ENCODE measurements at places on chromosomes 7 and 10.

DNA sequence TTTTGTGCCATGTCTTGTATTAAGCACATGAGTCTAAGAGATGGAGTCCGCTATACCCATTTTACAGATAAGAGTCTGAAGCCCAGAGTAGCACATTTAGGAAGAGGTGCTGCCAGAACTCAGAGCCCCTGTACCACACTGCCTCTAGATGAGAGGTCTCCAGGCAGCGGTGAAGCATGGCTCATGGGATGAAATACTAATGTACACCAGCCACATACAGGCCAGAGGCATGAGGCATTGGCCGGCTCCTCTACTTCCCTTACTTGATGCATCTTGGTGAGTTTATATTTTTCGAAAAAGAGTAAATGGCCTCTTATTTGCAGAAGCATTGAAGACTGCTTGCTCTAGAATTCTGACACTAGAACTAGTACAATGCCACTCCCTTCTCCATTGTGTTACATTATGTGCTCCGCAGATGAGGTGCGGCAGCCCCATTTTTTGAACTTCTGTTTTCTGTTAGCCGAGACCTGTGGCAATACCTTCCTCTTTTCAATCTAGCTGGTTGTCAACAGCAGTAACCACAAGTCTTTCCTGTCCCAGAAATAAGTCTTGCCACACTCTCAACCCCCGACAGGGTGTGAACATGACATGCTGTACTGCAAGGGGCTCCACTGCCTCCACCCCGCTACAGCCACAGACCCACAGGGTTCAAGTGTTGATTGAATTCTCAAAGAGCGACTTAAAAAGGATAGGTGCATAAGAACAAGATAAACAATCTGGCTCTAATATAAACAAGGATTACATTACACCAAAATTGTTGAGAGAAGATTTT lies 145.3 kb downstream of the CELF2 start:
- DNase-seq, result no peak

DNA sequence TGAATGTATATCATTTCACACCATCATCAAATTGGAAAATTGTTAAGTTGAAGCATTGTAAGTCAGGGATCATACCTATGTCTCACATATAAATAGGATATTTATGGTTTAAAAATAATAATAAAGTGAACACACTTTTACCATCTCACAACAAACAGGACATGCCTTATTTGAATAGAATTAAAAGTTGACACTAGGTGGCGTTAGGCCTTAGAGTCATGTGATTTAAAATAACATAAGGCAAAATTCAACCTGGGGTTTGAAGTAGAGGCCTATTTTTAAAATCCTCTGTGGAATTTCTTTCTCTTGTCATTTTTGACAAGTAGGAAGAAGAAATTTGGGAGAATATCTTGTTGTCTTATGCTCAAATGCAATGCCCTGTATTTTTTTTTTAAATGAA lies 184.7 kb upstream of the PCDH15 start:
- no peak for DNase-seq

DNA sequence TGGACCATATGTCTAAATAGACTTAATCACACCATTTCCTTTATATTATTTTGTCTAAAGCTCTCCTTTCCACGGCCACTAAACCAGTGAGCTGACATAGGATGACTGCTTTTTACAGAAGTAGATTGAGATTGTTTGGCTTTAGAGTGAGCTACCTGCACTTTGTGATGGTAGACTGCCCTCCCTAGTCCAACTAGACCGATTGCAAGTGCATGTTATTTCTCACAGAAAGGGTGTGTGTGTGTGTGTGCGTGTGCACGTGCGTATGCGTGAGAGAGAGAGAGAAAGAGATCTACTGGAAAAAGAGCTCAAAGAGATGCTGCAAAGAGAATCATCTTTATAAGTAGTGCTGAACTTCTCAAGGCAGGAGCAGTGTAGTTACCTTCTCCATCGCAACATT lies 60.7 kb downstream of the VCL start:
- no peak for DNase-seq

- DNase-seq, result no peak
Observed at GRCh38 chr10:88205842-88206446, 342.5 kb downstream of the PTEN start.

- no peak for DNase-seq
Observed at GRCh38 chr10:117362313-117362712, 12.9 kb downstream of the PDZD8 start.

DNA sequence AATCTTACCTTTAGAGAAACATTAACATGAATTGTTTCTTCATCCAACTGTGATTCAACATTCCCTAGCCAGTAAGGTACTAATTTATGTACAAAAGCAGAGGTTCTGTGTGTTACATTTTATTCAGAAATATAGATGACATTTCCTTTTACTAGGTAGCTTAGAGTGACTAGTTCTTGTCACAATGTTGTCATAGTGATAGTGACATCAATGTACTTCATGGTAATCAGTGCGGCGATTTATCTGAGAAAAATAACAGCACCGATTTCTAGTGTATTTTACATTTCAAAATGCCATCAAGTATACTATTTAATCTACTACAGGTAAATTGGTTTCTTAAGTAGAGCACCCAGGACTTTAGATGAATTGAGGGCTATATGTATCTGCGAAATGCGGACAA lies 72.1 kb upstream of the DGKB start:
- DNase-seq, result no peak

- no peak for DNase-seq
Observed at GRCh38 chr7:68245688-68246087, 1249.1 kb downstream of the TYW1 start.

GRCh38 chr7:115135146-115135545 lies 213.3 kb downstream of the MDFIC start:
- DNase-seq, result no peak

- no peak for DNase-seq
Observed at GRCh38 chr10:35505241-35505873, 99.8 kb upstream of the GJD4 start.

GRCh38 chr7:2405601-2406345 lies 2.4 kb downstream of the CHST12 start:
- no peak for DNase-seq

GRCh38 chr7:99791667-99792369 lies 7.8 kb upstream of the CYP3A4 start:
- DNase-seq, result no peak

- DNase-seq, result no peak
Observed at GRCh38 chr7:126574276-126575250, 678.2 kb downstream of the GRM8 start.

GRCh38 chr7:1219498-1219897 lies 13.2 kb upstream of the UNCX start:
- DNase-seq, result no peak

- DNase-seq, result peak; percentile 31
Observed at GRCh38 chr7:17301471-17302456, 3.3 kb downstream of the AHR start.

- no peak for DNase-seq
Observed at GRCh38 chr7:12474035-12474434, 70.4 kb upstream of the VWDE start.

GRCh38 chr10:8221451-8221850 lies 167.0 kb downstream of the GATA3 start:
- DNase-seq, result no peak

DNA sequence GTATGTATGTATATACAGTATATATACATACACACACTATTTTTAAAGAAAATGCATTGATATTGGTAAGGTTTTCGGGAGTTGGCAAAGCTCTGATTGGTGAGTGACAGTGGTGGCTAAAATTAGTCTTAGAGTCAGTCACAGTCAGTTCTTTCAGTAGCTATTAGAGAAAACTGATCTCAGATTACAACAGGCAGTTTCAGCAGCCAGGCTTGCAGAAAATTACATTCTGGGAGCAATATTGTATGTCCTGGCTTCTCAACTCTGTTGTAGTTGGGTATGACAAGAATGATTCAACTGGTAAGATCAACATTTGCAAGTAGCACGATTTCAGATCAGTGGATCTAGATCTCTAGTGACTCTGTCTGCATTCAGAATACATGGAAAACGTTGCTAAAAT lies 897.9 kb upstream of the AUTS2 start:
- DNase-seq, result no peak

- no peak for DNase-seq
Observed at GRCh38 chr10:98569853-98570252, 123.1 kb upstream of the HPS1 start.
